ENCODE measurements at places on chromosomes 12 and 14.
A peak's percentile ranks its signal among the peaks of the same experiment; 100 is the strongest.

- DNase-seq, result no peak
These were observed 524.1 kb upstream of the FBXO33 start for GRCh38 chr14:39956372-39956771.

GRCh38 chr12:90987101-90987500, 17.7 kb downstream of the EPYC start:
- no peak for DNase-seq

DNA sequence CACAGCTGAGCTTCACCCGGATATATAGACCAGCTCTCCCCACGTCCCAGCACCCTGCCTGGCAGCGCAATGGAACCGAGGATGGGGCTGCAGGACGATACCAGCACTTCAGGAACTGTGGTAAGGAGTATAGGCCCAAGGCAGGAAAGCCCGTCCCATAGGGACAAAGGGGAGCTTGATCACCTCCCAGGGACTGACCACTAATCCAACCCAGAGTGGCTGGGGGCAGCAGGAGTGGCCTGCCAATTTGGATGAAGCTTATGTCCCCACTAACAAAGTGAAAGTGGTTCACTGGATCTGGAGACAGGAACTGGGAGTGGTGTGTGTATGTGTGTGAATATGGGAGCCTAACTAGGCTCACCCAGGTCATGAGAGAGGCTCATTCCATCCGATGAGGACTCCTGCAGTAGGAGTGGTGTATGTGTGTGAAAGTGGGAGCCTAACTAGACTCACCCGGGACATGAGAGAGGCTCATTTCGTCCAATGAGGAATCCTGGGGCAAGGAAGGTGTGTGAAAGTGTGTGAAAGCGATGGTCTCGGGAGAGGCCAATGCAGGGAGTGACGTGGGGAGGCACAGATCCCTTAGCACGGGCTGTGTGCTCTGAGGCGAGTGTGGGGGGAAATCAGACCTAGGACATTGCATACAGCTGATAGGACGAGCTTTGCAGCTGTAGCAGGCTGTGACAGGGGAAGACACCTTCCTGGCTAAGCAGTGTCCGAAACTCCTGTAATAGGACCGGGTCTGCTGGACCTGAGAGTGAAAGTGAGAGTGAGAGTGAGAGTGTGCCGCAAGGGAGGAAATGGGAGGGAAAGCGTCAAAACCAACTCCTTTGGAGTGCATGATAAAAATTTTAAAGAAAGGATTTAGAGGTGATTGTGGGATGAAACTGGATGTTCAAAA, 25.7 kb downstream of the KLRK1 start:
- DNase-seq, result peak; percentile 64

GRCh38 chr12:388541-389141, 479 bp downstream of the KDM5A start:
- DNase-seq, result peak; percentile 77

DNA sequence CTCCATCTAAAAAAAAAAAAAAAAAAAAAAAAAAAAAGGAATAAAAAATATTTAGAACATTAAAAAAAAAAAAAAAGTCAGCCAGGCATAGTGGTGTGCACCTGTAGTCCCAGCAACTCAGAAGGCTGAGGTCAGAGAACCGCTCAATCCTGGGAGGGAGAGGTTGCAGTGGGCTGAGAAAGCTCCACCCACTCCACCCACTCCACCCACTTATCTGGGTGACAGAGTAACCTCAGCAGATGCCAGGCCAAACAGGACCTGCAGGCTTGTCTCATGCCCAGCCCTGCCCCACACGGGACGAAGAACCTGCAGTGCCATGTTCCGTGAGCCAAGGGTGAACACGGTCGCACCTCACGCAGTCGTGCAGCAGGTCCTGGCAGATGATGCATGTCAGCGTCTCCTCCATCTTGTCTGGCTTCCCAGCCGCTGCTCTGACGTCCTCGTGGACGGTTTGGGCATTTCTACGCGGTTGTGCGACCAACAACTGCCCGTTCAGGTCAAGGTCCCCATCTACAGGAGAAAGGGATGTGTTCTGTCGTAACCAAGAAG, 28.6 kb downstream of the CHFR start:
- DNase-seq, result peak; percentile 29

- no peak for DNase-seq
These were observed 219.7 kb downstream of the ACSS3 start for GRCh38 chr12:81297601-81298000.

GRCh38 chr14:38042322-38042721, 165.4 kb upstream of the SSTR1 start:
- DNase-seq, result no peak

GRCh38 chr12:75854681-75855309, 176.8 kb downstream of the PHLDA1 start:
- no peak for DNase-seq

DNA sequence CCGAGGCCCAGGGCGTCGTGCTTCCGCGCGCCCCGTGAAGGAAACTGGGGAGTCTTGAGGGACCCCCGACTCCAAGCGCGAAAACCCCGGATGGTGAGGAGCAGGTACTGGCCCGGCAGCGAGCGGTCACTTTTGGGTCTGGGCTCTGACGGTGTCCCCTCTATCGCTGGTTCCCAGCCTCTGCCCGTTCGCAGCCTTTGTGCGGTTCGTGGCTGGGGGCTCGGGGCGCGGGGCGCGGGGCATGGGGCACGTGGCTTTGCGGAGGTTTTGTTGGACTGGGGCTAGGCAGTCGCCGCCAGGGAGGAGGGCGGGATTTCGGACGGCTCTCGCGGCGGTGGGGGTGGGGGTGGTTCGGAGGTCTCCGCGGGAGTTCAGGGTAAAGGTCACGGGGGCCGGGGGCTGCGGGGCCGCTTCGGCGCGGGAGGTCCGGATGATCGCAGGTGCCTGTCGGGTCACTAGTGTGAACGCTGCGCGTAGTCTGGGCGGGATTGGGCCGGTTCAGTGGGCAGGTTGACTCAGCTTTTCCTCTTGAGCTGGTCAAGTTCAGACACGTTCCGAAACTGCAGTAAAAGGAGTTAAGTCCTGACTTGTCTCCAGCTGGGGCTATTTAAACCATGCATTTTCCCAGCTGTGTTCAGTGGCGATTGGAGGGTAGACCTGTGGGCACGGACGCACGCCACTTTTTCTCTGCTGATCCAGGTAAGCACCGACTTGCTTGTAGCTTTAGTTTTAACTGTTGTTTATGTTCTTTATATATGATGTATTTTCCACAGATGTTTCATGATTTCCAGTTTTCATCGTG, 612 bp downstream of the MDM2 start:
- peak; percentile 79 for DNase-seq

GRCh38 chr14:87698481-87698880, 294.5 kb downstream of the GALC start:
- no peak for DNase-seq

- no peak for DNase-seq
These were observed 85.1 kb downstream of the CMKLR1 start for GRCh38 chr12:108254030-108254429.

DNA sequence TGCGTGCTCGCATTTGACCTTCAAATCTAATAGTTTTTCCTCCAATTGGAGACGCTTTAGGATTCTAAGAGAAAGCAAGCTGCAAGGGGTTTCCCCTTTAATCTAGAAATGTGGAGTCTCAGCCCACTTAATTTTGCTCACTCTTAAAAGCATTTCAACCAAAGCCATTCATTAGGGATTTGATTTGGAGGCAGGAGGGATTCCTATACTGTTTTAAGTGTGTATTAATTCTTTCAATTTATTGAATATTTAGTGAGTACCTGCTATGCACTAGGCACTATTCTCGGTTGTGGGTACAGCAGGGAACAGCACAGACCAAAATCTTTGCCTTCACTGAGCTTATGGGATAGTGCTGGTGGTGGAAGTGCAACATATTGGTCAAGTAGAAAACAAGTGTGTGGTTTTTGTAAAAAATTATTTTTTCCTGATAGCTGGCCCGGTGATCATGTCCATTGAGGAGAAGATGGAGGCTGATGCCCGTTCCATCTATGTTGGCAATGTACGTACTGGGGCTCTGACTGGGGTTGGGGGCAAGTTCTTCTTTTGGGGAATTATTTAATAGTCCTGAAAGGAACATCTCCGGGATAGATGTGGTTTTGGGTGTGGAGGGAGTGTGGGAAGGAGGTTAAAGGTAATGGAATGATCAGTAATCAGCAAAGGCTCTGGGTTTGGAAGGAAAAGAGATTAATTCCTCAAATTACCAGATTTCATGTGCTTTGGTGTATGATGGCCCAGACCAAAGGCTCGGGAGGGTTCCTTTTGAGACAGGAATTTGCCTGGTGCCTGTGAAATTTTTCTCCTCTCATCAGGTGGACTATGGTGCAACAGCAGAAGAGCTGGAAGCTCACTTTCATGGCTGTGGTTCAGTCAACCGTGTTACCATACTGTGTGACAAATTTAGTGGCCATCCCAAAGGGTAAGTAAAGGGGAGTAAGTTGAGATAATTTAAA, 1.6 kb downstream of the PABPN1 start:
- no peak for DNase-seq

DNA sequence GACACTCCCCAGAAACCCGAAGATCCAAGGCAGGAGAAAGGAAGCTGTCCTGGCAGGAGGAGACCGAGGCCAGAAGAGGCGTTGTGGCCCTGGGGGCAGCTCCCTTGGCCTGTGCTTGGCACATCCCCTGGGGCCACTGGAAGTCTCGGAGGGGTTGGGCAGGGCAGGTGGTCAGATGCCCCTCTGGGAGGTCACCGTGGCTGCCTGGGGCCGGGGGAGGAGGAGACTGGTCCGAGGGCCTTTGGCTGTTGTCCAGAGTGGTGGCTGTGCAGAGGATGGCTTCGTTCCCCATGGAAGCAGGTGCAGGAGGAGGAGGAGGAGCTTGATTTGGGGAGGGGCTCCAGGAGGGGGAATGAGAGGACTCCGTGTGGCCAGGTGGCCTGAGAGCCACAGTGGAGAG, 3.3 kb upstream of the NUDT14 start:
- DNase-seq, result no peak

- no peak for DNase-seq
These were observed 357.4 kb downstream of the KCNH5 start for GRCh38 chr14:62687818-62688217.

GRCh38 chr12:14322403-14322802, 43.1 kb upstream of the ATF7IP start:
- no peak for DNase-seq

GRCh38 chr14:65000898-65001591, 14.3 kb downstream of the FNTB start:
- DNase-seq, result no peak

DNA sequence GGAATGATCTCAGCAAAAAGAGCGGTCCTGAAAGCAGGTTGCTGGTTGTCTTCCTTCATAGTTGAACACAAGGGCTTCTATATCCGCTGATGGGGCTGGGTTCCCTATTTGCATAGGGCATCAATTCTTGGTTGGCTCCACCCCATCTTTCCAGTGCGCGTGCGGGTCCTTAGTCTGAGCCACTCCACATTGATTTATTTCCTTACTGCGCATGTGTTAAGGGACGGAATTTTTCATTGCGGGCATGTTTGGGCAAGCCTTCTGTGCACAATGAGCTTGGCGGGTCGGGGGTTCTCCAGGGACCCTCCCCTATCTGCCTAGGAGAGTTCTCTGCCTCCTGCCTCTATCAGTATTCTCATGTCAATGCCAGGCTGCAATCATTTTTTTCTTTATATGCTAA, 21.2 kb upstream of the DLGAP5 start:
- DNase-seq, result no peak

Measured in activated CD8-positive, alpha-beta T cell treated with anti-CD3 and anti-CD28 coated beads, Interleukin-2, amount 10 ng/mL, durations not matched to agents 7 days and 5 days (primary cell).